ENCODE measurements at places on chromosomes 3 and 15. TPM values are rescaled to one million over a fixed set of nuclear protein-coding genes. Genes with fewer than 3 reads are reported as not detected.

Gene COL6A6
- polyA plus RNA-seq: 83.1 TPM

Gene WDR72
- 0.09 TPM for polyA plus RNA-seq

DNA sequence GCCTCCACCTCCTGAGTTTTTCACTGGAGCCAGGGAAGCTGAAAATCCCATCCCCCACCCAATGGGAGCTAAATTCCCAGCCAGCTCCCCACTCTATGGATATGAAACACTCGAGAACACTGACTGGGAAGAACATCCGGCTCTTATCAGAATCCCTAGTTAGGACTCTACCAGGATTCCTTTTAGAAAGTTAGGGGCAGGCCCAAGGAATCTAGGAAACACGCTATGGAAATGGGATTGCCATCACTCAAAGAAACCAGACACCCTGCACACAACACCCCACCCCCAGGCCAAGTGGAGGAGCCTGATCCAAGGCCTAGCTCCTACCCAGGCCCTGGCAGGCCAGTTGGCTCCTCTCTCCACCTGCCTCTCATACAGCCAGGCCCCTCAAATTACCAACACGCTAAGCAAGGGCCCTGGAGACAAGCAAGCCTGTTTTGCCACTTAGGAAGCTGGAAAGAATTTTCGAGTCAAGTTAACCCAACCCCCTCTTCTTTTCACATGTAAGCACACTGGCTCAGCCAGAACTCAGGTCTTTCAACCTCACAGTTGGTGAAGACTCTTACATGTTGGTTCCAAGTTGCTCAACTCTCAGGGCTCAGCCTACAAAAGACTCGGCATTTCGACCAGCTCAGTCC, 75.5 kb downstream of the RBPMS2 start:
- peak; percentile 76 for DNase-seq

DNA sequence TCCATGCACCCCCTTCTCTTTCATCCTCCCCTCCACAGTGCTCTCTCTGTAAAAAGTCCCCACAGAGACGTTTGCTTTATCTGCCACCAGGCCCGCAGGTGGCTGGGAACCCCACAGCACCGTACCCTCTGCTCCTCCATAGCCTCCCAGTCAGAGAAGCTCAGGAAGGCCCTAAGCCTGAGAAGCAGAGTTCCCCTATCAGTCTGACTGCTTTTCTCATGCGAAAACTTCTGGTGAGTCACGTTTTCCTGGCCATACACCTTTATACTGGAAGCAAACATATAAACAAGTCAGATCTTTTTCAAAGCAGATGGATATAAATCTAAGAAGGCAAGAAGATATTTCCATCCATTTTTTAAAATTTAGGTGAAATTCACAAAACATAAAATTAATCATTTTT, 51.5 kb upstream of the MEF2A start:
- no peak for DNase-seq

GRCh38 chr3:172550347-172550943, 27.2 kb upstream of the TNFSF10 start:
- no peak for DNase-seq
